C1 segment of cervical spinal cord (tissue), 14 donors: ENCODE measurements at places on chromosomes 2 and 18.

- DNase-seq = no peak
Observed at GRCh38 chr2:45256173-45256866, 247.1 kb upstream of the SIX2 start.

DNA sequence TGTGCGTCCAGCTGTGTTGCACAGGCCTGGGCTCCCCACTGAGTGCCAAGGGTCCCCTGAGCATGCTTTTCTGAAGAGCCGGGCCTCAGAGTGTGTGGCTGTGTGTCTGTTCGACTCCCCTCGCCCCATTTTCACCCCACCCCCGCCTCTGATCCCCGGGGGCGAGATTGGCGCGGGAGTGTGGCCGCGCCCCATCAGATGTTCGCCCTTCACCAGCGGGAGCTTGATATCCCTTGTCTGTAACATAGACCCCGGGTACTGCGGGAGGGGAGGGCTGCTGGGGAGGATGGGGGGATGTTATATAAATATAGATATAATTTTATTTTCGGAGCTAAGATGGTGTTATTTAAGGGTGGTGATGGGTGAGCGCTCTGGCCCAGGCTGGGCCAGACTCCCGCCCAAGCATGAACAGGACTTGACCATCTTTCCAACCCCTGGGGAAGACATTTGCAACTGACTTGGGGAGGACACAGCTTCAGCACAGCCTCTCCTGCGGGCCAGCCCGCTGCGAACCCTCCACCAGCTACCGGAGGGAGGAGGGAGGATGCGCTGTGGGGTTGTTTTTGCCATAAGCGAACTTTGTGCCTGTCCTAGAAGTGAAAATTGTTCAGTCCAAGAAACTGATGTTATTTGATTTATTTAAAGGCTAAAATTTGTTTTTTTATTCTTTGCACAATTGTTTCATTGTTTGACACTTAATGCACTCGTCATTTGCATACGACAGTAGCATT lies 1.5 kb downstream of the RHOB start:
- no peak for DNase-seq

DNA sequence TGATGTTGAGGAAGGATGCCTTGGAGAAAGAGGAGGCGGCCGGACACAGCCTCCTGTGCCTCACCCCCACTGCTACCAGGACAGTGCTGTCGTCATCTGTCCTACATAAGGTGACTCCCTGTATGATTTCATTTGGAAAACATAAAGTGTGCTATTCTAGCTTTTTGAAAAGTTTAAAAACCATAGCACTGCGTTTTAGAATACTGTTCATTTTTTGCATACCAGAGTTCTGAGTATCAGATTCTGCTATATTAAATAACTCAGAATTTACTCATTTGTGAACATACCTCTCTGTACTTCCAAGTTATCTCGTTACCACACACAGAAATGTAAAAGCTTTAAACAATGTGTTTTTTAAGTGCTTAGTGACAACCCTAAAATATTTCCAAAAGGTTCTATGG lies 302.9 kb downstream of the LRRTM1 start:
- DNase-seq = no peak

GRCh38 chr18:49668574-49669275 lies 106.9 kb downstream of the LIPG start:
- no peak for DNase-seq

DNA sequence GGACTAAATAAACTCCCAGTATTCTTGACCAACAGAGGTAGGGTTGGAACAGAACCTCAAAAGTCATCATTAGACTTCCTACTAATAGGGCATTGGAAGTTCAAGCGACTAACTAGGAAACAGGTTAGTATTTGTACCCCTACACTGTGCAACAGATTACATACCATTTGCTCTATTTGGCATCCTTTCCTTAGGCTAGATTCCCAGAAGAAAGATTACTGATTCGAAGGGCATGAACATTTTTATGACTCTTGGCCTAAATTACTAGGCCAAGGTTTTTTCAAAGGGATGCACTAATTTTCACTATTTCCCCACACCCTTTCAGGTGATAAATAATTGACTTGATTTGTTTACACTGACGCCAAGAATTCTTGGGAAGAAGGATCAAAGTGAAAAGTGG lies 104.8 kb upstream of the CYP1B1 start:
- no peak for DNase-seq

- DNase-seq = no peak
Observed at GRCh38 chr2:238338710-238339394, 18.5 kb downstream of the TRAF3IP1 start.

- no peak for DNase-seq
Observed at GRCh38 chr2:10216677-10217488, 85.8 kb upstream of the HPCAL1 start.

DNA sequence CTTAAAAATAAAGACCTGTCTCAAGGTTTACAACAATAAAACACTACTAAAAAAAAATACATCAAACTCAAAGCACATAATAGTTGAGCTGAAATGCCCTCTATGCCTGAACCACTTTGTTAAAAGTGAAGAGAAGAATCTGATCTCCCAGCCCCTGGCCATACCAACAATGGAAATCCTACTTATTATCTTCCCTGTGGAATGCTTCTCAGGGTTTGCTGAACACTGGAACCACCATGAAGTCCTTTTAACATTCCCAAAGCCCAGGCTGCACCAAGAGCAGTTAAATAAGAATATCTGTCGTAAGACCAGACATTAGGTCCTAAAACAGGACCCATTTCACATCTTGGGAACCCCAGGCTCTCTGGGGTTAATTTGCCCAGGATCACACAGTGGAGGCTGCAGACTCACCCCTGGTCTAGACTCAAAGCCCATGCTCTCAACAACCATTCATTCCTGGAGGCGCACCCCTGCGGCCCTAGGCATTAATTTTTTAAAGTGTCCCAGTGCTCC lies 285.8 kb downstream of the STK39 start:
- no peak for DNase-seq
